ENCODE measurements at places on chromosomes 6 and 20.
A peak's percentile ranks its signal among the peaks of the same experiment; 100 is the strongest.

- DNase-seq, result no peak
Measured at GRCh38 chr20:38460040-38460623, 12.5 kb upstream of the RALGAPB start.

GRCh38 chr6:73394577-73395354 is at the start of gene DDX43:
TSS of gene DDX43 (plus strand) at chr6:73394828. CDS start at chr6:73394906, 78 bp downstream.
- DNase-seq, result peak; percentile 34

DNA sequence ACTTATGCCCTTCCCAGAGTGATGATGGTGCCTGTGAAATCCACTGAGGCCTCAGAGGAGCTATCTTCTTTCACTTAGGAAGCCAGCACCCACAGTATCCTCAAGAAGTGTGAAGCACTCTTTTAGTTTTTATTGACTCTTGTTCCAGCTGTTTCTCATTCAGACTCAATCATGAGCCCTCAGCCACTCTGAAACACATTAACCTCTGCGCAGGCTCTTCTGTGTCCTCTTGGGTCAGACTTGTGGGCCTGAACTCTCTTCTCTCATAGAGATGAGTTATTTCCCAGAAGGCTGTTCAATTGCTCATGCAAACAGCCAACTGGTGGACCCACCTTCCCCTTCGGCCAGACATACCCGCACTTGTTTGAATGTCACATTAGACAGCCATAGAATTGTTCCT is 27.8 kb upstream of the PREP start:
- no peak for DNase-seq

GRCh38 chr20:4062721-4063606 is 47.6 kb upstream of the RNF24 start:
- DNase-seq, result no peak

DNA sequence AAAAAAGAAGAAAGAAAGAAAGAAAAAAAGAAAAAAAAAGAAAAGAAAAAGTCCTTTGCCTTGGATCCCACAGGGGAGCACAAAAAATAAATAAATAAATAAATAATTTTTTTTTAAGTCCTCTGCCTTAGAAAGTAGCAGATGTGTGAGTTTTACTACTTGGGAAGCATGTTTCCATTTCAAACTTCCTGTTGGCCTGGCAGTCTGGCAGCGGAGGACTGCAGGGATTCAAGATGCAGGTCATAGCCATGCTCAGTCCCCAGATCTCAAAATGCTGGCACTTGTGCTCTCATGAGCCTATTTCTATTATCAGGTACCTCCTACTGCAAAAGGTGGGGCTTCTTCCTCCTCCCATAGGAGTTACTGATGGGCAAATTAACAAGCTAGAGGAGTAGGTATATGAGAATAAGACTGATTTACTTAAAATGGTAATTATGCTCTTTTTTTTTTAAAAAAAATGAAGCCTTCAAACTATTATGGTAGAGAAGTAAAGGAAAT is 54.2 kb upstream of the MAP7 start:
- DNase-seq, result no peak

DNA sequence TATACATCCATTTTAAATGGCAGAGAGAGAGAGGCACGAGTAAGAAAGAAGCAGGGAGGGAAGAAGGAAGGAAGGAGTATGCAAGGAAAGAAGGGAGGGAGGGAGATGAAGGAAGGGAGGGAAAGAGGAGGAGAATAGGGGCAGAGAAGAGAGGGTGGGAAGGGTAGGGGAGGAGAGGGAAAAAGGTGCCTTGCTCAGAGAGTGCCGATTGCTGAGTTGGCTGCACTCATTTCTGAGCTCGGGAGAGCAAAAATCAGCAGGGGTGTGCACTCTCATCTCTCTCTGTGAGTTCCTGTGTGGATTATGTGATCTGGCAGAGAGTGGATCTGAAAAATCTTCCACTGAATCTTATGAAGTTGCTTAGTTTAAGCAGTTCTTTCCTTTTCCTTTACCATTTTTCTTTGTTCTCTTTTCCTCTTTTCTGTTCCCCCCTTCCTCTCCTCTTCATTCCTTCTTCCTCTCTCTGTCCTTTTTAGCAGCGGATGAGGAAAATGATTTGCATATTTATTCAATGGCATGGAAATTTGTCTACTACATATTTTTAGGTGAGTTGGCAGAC is 108.7 kb downstream of the PERP start:
- no peak for DNase-seq

GRCh38 chr6:104705916-104706442 is 153.7 kb downstream of the HACE1 start:
- DNase-seq, result no peak

GRCh38 chr6:15730442-15730841 is 67.6 kb upstream of the DTNBP1 start:
- DNase-seq, result no peak

- no peak for DNase-seq
Measured at GRCh38 chr6:15487262-15487661, 175.6 kb downstream of the DTNBP1 start.

GRCh38 chr20:21583486-21584168 is 69.8 kb upstream of the NKX2-2 start:
- DNase-seq, result no peak

GRCh38 chr6:37840143-37840939 is 20.8 kb downstream of the ZFAND3 start:
- no peak for DNase-seq

DNA sequence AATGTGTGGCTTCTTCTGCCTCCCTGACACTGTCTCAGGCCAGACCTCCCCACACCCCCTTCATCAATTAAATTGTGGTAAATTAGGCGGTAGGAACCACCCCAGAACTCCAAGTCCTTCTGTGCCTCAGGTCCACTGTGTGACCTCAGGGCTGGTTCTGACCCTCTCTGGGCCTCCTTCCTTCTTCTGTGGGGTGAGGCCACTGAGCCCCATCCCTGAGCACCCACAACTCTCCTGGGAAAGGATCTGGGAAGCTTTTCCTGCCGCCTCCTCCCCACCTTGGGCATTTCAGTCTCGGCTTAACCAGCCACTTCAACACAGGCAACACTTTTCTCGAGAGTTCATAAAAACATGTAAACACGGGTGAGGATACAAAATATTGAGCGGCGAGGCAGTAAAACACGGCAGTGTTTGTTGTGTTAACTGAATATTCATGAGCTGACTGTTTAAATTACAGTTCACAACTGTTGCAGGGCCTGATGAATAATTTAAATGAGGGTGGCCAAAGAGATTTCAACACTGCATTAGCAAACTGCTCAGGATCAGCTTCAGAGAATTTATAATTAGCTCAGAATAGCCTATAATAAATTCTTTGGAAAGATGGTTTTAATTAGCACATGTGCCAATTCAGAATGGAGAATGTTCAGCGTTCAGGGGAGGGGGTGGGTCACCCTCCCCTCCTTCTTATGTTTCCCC is 112.1 kb downstream of the TOX2 start:
- DNase-seq, result no peak

GRCh38 chr6:39769012-39769411 is 23.2 kb upstream of the DAAM2 start:
- DNase-seq, result no peak

GRCh38 chr6:156776470-156776839 is 723 bp upstream of the ARID1B start:
- DNase-seq, result peak; percentile 35
